ENCODE measurements at places on chromosomes 7 and 10.

DNA sequence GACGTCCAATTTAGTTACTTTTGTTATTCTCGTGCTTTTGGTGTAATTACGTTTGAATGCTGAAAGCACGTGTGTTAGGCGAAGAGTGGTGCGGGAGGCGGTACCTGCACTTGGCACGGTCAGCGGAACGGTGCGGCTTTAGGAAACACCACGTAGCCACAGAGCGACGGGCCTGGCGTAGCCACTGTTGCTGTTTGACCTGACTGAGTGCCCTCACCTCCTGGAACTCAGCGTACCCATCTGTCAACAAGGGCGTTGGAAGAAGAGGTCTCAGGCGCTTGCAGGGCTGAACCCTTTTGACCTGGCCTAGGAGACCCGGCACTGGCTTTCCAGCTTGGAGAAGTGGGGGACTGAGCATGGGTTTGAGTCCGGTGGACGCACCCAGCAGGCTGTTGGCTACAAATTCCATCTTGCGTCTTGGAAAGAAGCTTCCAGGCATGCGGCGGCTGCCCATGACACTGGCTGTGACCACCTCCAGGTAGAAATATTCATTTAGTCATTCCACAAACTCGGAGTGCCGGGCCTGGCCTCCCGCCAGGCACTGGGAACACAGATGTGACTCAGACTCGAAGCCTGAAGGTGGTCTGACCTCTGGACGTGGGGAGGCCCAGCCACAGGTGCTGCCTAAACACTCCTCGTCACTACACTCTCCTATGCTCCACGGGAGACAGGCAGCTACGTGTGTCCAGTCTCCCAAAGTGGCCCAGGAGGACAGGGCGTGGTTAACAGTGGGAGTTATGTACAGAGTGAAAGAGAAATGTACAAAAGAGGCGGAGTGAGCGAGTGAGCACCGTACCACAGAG lies 22.2 kb downstream of the FAM20C start:
- no peak for DNase-seq

DNA sequence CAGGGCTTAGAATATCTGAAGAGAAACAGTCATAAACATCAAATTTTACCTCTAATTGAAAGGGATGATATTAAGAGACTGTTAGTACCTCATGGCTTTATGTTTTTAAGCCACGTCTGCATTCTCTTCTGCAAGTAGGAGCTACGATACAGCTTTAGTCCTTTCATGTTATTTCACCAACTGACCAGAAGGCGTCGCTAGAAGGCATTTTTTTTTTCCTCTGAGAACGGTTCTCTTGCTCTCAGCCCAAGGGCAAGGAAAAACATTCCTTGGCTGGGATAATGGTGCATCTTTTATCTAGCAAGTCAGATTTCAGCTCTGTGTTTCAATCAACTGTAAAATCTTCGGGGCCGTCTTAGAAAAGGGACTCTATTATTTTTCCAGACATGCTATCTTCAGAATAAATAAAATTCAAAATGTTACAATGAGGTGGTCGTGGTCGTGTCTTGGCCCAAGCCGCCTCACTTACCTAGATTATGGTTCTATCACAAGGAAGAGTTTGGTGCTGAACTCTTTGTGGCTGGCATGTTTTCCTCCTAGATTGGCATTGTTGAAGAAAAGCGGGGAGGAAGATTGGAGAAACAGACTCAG lies 41.6 kb upstream of the LYZL2 start:
- no peak for DNase-seq

DNA sequence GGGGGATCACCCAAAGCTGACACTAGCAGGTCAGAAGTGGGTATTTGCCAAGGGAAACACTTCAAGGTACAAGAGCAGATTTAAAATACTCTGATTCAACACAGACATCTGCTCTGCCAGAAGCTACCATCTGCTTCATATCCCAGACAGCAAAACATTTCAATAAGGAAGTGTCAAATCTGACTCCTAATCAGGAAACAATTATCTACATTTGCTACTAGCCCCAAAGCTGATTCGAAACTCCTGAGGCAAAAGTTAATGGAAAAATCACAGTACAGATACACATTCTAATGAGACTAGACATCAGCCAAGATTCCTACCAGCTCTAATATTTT lies 48.9 kb downstream of the PARD3 start:
- DNase-seq, result no peak

- no peak for DNase-seq
Observed at GRCh38 chr7:35019801-35020200, 17.5 kb downstream of the DPY19L1 start.

- DNase-seq, result no peak
Observed at GRCh38 chr7:121062671-121063279, 74.3 kb downstream of the CPED1 start.

DNA sequence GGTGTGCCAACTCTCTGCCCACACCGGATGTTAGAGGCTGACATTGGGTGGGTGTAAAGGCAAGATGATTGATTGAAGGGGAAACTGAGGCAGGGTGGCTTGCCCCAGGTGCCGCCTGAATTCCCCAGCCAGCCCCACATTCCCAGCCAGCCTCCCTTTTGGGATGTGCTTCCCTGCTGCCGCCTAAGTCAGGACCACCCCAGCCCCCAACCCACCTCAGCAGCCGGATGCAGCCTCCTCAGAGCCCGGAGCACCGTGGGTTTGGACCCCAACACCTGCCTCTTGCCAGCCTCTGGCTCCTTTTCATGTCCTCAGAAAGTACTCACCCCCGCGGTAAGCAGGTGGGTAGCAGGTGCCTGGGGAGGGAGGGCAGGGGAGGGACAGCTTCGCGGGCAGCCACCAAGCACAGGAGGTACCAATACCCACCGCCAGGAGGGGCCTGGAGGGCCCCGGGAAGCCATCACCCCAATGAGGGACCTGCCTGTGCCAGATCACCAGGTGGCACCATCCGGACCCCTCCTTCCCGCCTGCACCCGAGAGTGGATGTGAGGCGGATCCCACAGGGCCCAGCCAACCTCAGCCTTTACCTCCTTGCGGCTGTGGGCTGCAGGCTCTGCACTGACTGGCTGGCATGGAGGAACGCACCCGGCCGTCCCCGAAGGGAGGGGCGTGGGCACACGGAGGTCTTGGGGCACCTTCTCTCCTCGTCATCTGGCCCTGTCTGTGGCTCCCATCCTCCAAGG lies 60.5 kb downstream of the PWWP2B start:
- DNase-seq, result no peak

DNA sequence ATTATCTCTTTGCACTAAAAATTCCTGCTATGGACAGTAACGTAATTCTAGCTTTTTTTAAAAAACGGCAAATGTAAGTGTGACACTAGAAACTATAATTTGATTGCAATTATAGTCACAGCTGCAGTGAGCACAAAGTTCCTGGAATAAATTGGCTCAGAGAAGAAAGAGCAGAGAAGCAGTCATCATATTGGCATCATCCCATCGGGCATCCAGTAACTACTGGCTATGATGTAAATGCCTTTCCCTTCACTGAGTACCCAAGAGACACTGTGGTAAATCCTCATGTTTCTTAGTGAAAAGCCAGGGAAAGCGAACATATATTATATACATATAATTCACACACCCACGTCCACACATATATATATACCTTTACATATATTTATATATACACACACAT lies 43.6 kb downstream of the PIP4K2A start:
- no peak for DNase-seq

GRCh38 chr7:130047831-130048230 lies 3.3 kb downstream of the ZC3HC1 start:
- DNase-seq, result no peak

GRCh38 chr7:46651070-46651469 lies 730.0 kb upstream of the IGFBP3 start:
- DNase-seq, result no peak

DNA sequence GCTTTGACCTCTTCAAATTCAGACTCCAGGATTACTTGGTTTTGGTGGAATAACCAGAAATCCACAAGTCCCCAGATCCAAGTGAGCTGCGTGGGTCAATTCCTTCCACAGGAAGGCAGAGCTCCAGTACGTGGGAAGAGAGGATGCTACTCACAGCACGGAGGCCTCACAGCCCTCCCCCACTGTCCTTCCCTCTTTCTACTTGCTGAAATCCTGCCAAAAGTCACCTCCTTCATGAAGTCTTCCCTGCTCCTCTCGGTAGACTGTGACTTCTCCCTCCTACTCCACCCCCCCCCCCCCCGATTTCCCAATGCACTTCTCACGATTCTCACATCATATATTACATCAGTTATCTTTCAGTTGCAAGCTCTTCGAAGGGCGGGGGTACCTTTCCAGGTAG lies 12.3 kb downstream of the CAMK2G start:
- DNase-seq, result no peak

- no peak for DNase-seq
Observed at GRCh38 chr10:122368502-122369254, 5.8 kb upstream of the PLEKHA1 start.

DNA sequence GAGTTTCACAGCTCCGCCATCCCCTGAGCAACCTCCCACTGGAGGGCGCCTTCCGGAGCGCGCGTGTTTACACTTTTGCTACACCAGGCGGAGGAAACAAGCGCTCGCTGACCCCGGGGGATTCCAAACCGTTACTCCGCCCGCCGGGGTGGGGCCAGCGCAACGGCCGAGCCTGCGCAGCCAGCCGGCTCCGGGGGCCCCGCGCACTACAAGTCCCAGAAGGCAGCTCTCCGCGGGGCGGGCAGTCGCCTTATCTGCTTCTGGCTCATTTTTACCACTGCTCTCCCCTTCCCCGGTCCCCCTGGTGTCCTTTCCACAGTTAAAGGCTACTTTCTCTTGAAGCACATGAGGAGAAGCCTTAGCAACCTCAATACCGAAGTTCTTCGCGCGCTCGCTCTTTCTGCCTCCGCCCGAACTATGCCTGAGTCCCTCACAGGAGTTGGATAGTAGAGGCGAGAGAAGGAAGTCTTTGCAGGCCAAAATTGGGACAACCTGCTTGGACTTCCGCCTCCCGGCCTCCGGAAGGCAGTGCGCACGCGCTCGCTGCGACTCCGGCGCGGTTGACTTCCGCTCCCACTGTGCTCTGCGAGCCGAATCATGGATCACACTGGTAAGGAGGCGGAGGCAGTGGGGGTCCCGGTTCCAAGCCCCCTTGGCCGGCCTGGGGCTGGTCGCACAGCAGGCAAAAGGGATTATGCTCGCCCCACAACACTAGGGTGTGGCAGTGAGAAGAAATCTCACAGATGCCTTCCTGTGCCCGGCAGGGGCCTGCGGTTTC lies at the start of gene CBLL1:
Gene CBLL1, plus strand, starts transcription at position 576 of the 778 bp plus-strand sequence. Its CDS starts 22 bp downstream, at position 598.
- DNase-seq, result peak; percentile 95

DNA sequence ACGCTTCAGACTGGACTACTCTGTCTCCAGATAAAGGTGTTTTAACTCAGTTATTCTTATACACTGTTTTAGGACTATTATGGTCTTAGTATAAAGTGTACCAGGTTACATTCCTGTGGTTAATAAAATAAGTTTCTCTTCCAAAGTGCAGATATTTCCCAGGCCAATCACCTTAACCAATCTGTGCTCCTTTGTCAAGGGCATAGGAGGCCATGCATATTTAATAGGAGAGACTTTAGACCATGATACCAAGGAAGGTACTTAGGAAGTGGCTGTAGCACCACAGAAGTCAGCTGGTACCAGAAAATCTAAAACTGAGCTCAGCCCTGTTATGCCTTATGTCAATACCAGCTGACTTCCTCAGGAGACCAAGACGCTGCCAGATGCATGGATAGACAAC lies 226.5 kb upstream of the TMEM72 start:
- DNase-seq, result no peak

DNA sequence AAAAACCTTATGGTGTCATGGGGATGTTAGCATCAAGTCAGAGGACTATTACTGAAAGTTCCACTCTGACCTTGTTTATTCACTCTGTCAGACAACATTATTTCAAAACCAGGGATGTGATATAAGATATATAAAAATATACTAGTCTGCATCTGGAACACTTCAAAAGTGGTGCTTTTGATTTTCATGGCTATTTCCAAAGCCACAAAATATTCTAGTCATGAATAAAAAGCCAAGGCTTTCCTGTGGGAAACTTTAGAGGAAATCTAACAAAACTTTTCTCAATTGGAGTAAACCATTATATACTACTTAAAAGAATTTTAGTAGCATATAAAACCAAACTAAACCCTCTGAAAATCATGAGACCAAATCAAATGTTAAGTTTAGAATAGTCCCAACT lies 205.2 kb downstream of the TMEM26 start:
- DNase-seq, result no peak

DNA sequence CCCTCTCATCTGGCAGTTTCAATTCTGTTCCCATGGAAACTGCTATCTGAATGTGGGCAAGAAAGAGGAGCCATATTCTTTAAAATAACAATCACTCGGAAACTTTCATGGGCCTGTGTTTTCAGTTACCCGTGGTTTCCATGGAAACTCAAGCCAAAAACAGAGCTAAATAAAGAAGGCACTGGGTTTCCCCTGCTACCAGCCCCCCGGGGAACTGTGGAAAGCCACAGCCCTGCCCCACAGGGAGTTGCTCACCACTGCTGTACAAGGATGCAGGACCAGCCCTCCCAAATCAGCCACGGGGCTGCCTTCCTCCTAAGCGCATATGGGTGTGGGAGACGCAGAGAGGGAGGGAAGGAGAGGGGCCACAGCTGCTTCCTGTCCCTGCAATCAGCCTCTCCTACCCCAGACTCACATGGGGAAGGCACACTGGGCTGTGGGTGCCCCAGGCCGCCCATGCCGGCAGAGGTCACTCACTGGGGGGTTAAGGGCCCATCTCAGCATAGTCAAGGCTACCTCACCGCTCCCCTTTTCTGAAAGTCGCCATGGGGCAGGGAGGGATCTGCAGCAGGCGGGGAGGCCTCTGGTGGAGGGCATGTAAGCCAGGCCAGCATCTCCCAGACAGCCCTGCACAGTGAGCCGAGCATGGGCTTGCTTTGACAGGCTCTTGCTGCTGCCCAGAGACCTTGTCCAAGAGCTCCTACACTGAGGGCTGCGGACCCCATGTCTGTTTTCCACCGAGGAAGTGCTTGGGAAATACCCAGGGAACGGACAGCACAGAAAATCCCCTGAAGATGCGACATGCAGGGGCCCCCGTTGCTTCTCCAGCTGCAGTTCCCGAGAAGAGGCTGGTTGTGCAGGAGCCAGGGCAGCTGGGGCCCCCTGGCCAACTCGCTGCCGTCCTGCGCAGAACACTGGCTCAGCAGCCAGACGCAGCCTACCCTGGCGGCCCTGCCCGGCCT lies 157.3 kb upstream of the PPP2R2D start:
- no peak for DNase-seq

DNA sequence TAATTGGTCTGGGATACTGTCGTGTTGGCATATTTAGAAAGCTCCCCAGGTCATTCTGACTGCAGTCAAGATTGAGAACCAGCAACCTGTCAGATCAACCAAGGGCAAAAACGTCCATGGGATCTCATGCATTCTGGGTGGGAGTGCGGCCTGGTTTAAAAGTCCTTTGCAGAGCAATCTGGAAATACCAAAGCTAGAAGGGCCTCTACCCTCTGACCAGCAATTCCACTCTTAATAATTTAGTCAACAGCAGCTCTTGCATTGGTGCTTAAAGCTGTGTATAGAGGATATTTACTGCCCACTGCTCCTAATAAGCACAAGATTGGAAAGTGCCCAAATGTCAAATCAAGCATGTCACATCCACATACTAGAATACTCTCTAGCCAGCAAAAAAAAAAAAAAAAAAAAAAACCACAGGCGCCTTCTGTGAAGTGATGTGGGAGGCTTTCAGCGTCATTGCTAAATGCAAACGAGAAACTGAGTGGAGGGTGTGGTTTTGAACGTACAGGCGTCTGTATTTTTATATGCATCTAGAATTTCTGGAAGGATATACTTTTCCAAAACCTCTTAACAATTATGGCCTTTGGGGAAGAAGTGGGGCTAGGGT lies 44.8 kb upstream of the HSPA12A start:
- no peak for DNase-seq
